Activated CD4-positive, alpha-beta memory T cell treated with anti-CD3 and anti-CD28 coated beads for 36 hours (primary cell): ENCODE measurements at places on chromosomes 13 and 19.

- DNase-seq: no peak
These were observed 9.2 kb upstream of the SERP2 start for GRCh38 chr13:44364345-44365000.

- peak; percentile 32 for DNase-seq
These were observed 839 bp upstream of the CKAP2 start for GRCh38 chr13:52454459-52454819.

DNA sequence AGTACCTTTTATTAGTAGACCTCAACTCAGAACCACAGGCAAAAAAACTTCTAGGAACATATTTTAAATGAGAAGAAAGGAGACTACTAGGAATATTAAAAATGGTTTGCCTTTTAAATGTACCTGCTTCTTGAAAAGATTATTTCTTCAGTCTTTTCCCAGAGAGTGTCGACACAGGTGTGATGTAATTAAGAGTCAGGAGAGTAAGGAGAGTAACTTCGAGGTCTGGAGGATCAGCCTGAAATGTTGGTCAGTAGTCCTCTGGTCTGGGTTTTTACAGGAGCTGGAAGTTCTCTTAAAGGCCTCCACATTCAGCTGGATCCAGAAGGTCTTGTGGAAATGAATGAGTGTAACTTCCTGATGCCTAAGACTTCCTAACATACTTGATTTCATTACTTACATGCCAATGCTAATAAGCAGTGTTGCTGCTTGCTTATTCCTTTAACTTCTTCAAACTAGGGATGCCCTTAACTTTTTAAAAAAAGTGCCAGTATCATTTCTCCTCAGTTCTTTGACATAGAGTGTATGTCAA, at the start of gene KCTD4:
Gene KCTD4, minus strand, starts transcription at position 345 of the 532 bp plus-strand sequence. CDS start 6,478 bp downstream, outside the sequence.
- no peak for DNase-seq

GRCh38 chr13:35855531-35856019, 275.6 kb downstream of the DCLK1 start:
- DNase-seq: peak; percentile 21

GRCh38 chr13:31774186-31774750, 34.9 kb downstream of the RXFP2 start:
- DNase-seq: no peak

GRCh38 chr19:7397687-7398086, 49.0 kb downstream of the ARHGEF18 start:
- DNase-seq: no peak
